ENCODE measurements at places on chromosomes 1 and 21.

DNA sequence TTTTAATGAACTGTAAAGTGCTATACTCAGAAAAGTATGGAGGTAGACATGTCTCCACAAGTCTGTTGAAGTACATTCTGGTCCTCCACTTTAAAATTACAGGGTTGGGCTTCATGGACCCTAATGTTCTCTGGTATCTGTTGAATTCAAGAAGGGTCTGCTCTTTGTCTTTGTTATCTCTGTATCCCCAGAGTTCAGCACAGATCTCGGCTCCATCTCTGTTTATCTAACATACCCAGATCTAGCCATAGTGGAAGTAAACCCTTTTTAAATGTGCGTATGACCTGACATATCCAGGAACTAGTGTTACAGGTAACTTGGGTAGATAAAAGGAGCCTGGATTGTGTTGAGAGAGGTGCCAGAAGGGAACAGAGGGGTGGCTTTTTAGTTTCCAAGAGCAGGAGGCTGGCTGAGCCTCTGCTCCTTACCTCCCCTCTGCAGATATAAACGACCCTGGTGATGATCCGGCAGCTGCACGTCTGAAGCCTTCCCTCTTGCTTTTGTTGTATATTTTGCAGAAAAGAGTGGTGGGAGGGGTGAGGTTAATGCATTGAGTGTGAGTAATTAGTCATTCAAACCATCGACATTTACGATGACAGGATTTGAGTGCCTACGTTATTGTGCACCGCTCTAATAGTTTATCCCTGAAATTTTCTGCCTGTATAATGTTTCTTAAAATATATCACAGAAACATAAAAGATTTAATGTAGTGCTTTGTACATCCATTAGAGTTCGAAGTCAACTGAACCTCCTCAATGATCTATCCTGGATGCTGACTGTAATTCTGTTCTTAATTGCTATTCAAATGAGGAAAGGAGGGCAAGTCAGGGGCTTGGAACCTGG, 30.8 kb downstream of the ELAVL4 start:
- no peak for DNase-seq

DNA sequence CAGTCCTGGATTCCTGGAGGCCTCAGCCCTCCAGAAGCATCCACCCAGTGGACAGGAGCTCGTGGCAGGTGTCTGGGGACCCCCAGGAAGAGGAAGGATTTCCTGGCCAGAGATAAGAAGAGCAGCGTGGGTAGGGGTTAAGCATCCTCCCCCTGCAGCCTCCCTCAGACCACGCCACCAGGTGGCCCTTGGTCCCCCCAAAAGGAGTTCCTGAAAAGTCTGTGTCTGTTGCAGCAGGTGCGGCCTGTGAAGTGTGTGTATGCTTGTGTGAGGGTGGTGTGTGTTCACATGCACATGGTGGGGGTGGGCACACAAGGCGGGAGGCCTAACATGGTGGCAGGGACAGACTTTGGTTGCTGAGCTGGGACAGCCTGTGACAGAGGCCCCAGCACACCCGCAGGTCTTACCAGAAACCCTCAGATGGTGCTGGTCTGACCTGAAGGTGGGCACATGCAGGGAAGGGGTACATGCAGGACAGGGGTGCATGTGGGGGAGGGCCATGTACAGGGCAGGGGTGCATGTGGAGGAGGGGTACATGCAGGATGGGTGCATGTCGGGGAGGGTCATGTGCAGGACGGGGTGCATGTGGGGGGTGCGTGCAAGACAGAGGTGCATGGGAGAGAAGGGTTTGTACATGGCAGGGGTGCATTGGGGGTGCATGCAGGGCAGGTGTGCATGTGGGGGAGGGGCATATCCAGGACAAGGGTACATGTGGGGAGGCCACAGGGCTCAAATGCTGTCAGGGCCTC, 18.2 kb upstream of the RUNX3 start:
- no peak for DNase-seq

DNA sequence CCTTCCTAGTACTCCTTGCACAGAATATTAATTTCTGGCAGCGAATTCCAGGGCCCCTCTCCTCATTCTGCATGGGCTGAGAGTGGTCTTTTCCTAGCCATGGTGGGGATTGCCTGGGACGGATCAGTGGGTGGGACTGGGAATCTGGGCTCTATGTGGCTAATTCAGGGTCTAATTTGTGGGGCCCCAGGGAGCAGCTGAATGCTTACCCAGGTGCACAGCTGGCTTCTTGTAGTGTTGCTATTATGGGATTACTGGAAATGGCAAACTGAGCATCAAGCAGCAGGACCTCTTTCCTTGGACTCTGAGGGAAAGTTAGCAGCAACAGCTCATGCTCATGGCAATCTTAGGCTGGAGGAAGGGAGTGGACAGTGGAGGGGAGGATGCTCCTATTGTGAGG, 187.1 kb upstream of the CACNA1E start:
- no peak for DNase-seq

DNA sequence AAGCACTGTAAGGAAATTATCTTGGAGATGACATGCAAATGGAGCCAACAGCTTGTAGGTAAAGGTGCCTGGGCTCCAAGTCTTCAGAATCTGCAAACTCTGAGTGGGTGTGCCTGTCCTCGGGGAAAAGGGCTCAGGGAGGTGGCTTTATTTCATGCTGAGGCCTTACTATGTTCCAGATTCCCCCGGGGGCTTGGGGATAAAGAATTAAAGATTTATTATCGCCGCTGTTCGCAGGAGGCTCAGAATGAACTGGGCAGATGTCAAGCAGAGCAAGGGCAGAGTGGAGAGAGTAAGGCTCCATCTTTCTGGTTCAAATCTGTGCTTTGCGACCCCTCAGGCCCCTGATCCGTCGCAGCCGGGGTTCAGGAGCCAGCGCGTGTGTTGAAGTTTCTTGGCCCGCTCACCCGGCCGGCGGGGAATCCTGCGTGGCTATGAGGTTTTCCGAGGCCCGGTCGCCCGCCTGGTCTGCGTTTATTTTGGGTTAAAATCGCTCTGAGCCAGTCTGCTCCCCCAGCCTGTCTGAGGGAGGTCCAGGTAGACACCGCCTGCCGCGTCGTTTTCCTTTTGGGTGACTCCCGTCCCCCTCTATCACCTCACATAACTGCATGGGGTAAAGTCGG, 19.5 kb downstream of the RHOU start:
- no peak for DNase-seq

DNA sequence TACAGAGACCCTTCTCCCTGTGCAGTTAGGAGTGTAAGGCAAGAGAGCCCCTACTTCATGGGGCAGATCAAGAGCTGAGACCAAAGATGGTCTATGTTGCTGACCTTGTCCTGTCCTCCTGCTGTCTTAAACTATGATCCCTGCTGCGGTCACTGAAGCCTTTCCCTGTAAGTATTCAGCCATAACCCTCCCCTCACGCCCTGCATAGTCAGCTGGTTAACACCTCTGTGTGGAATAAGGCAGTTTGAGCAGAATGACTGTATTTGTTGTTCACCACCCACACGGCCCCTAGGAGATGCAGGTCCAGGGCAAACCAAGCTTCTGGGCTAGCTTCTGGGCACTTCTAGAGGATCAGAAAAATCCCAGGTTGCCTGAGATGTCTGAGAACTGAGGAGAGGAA, 356 bp downstream of the TSPAN1 start:
- DNase-seq = no peak

DNA sequence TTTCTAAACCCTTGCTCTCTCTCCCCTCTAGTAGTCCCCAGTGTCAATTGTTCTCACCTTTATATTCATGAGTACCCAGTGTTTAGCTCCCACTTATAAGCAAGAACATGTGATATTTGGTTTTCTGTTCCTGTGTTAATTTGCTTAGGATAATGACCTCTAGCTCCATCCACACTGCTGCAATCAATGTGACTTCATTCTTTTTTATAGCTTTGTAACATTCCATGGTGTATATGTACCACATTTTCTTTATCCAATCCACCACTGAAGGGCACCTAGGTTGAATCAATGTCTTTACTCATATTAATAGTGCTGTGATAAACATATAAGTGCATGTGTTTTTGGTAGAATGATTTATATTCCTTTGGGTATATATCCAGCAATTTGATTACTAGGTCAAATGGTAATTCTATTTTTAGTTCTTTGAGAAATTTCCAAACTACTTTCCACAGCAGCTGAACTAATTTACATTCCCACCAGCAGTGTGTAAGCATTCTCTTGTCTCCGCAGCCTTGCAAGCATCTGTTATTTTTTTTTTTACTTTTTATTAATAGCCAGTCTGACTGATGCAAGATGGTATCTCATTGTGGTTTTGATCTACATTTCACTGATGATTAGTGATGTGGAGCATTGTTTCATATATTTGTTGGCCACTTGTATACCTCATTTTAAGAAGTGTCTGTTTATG, 277.8 kb downstream of the LTN1 start:
- DNase-seq = no peak

DNA sequence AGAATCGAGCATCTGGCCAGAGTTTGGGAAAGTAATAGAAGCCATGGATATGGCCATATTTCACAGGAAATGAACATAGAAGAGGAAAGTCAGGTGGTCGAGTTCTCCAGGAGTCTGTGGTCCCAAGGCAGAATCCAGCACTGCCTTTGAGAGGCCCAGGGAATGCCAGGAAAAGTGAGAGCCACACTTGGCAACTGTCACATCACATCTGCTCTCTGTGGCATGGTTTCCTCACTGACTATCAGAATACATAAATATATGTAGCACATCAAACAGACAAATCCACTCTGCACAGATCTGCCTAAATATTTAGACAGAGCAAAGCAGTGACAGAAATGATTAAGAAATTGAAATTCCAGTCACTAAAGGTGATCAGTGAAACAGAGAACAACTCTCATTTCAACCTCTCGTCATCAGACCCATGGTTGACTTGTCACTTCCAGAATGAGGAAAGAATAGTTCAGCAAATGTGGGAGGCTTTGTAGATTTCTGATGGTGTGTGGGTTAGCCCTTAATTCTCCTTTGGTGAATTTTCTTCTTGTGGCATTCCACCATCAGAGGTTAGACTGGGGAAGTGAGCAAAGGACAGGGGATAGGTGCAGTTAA, 58.8 kb upstream of the MAN1A2 start:
- no peak for DNase-seq

DNA sequence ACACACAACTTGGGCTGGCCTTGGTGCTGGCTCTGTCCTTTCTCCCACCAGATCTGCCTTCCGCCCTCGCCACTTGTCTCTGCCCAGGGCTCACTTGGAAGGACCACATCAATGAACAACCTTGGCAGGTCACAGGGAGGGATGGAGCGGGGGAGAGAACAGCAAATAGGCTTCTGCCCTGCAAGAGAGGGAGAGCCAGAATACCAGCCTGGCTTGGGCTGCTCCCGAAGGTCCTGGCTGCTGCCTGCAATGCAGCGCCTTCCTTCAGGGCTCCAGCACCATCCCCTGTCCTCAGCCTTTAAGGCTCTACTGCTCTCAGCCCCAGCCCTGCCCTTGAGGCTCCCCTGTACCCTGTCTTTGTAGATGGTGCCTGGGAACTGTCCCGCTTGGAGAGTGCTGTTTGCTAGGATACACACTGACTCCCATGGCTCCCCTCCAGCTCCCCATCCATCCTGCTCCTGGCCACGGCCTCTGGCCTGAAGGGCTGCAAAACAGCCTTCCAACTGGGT, 43.8 kb downstream of the HIVEP3 start:
- no peak for DNase-seq

DNA sequence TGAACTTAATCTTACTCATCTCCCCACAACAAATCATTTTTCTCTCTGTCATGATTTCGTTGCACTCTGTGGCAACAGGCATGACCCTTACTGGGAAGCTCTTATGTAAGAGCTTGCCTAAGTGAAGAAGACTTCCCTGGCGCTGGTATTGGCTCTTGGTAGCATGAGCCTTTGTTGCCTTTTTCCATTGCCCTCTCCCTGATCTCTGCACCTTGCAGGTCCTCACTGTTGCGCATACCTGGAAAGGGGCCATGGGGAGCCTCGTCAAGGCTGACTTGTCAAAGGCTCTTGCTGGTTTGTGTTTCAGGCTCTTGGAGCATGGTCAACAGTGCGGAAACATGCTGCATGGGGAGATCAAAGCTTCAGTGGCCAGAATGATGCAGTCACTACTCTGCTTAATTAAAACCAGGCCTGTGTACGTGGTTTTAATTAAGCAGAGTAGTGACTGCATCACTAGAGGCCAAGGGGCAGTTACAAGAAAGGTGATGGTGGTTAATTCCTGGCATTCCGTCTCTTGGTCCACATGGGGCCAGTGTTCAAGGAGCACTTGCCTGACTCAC, 141.3 kb downstream of the SPATA46 start:
- DNase-seq = no peak

- no peak for DNase-seq
Observed at GRCh38 chr1:89767618-89768017, 53.2 kb upstream of the LRRC8D start.

DNA sequence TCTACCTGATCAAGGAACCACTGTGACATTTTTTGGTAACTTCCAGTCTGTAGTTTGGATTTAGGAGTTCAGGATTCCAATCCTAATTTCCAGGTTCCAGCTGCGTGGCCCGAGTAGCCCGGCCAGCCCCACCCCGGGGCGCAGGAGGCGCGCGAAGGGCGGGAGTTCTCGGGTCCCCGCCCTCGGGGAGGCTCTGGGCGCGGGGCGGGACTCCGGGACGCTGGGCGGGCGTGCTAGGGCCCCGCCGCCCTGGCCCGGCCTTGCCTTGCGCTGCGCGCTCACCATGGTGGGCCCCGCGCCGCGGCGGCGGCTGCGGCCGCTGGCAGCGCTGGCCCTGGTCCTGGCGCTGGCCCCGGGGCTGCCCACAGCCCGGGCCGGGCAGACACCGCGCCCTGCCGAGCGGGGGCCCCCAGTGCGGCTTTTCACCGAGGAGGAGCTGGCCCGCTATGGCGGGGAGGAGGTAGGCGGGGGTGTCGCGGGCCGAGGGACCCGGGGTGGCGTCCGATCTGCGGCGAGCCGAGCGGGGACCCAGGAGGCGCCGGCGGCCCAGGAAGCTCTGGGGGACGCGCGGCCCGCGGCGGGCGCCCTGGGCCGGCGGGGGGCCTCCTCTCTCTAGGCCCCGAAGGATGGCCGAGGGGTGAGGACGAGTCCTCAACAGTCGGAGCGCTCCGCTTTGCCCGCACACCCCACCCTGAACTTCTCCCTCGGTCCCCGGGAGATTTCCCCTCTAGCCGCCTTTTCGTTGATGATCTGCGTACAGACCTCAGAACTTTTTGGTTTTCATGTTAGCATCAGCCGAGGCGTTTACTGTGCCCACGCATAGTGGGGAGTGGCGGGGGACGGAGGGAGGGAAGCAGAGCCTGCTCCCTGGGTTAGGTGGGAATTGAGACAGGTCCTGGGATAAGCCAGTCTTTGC, at the start of gene NENF:
Gene NENF (plus strand): TSS at position 260 of the 916 bp plus-strand sequence. CDS start 24 bp downstream, at position 284.
- no peak for DNase-seq

GRCh38 chr1:30449003-30449402, 274.4 kb downstream of the MATN1 start:
- no peak for DNase-seq

DNA sequence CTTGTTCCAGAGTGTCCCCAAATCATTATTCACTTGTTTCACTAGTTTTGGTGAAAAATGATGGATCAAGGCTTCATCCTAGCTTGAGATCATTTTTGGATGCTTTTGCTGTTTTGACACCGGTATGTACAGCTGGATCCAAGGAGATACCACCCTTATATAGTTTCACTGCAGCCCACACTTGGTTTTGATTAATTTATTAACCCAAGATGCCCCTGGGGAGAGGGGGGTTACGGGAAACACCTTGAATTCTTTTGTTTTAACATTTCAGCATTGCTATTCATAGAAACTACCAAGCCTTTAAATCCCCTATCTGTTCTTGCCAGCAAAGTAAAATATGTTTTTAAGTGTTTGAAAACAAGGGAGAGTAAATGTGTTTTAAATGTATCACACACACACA, 457.7 kb upstream of the RUNX1 start:
- DNase-seq = no peak

- no peak for DNase-seq
Observed at GRCh38 chr21:43922949-43923348, 57.9 kb downstream of the AGPAT3 start.

GRCh38 chr1:78420181-78420580, 70.6 kb upstream of the PTGFR start:
- DNase-seq = no peak

GRCh38 chr1:117572546-117572945, 33.3 kb upstream of the TENT5C start:
- DNase-seq = no peak
